ENCODE measurements at places on chromosomes 12 and 14.

DNA sequence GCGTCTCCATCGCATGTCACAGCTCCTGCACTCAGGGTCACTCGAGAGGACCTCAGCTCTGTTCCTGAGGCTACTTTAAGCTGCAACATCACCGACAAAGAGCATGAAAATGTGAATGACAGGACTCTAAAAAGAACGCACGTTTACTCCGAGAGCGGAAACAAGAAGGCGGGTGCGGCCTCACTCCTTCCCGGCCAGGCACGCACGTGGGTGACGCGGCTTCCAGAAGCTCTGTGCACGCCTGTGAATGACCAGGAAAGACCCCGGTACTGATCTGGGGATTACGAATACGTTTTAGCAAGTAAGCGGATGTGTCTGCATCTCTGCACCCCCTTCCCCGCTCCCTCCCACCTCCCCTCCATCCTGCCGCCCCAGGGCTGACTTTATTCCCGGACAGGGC, 15.2 kb upstream of the GALNT9 start:
- DNase-seq: no peak

GRCh38 chr12:174124-174523, 39.8 kb downstream of the SLC6A12 start:
- DNase-seq: no peak

GRCh38 chr14:31414190-31414833, 6.0 kb downstream of the HEATR5A start:
- no peak for DNase-seq

DNA sequence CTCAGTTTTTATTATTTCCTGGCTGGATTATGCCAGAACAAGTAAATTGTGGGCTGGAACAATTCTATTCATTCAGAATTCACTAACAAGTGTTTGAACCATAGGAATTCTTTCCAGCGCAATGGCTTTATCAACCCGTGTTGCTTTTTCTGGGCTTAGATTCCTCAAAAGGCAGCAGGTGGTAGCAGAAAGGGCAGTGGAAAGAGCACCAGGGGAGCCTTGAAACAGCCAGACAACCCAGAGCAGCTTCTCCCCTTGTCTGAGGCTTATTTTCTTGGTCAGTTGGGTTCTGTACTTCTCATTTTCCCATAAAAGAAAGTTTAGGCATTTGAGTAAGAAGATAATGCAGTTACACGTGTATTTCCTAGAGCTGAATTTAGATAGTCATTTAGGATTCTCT, 130.7 kb downstream of the OTOGL start:
- DNase-seq: no peak

GRCh38 chr14:60221457-60221856, 27.6 kb upstream of the PPM1A start:
- DNase-seq: no peak

DNA sequence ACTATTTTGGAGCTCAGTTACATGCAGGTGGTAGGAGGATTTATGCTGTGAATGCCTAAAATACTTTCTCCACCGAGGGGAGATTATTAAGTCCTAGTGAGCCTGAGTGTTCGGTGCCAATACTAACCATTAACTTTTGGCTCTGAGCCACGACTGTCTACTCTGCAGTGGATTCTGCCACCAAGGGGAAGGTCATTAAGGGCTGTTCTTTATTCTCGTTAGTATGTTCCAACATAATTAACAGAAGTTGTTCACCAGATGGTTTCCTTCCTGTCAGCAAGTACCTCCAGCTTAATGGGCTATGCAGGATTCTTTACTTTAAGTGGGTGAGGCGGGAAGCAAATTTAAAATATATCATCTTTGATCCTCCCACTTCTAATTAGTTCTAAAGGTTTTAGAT, 326.3 kb downstream of the BMP4 start:
- DNase-seq: no peak

GRCh38 chr14:78173346-78174035, 3.3 kb downstream of the NRXN3 start:
- DNase-seq: no peak

DNA sequence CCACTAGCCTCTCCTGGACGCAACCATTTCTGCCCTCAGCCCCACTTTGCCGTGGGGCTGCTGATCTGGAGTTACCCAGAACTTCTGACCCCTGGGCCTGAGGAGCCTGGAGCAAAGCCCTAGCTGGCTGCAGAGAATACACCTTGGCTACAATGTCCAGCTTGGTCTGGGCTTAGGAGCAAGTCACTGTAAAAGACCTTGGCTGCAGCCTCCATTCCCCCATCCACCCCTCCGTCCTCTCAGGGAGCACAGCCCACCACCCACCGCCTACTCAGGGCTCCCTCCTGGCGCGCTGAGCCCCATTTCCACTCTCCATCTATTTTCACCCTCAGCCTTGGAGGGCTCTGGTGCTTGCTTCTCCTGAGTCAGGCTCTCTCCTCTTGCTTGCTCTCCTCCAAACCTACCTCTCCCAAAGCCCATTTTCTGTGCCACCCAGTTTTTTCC, 42.9 kb downstream of the ERH start:
- DNase-seq: no peak

GRCh38 chr14:71539650-71540285, 392.5 kb upstream of the RGS6 start:
- no peak for DNase-seq

GRCh38 chr12:119594772-119595445, 1.3 kb downstream of the TMEM233 start:
- DNase-seq: no peak

GRCh38 chr12:109044241-109044640, 8.1 kb upstream of the USP30 start:
- DNase-seq: no peak

DNA sequence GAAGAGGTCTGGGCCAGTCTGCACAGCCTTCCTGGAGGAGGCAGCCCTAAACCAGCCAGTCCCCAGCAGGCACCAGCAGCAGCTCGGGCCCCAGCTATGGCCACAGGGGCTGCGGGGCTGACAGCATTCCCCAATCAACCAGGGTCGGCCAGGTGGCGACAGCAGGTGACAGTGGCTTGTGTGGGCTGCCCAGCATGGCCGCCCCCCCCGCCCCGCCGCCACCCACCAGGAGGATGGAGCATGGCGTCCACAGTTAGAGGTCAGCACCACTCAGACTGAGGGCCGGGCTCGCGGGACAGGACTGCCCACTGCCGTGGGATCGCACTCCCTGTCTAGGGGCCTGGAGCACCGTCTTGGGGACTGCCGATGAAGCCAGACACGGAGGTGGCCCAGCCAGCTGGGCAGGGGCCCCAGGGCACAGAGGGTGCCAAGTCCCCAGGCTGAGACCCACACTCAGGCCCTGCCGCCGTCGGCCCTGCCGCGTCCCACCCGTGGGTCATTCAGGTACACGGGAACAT, 15.0 kb downstream of the AKT1 start:
- no peak for DNase-seq

- DNase-seq: no peak
These were observed 4.6 kb downstream of the HOXC4 start for GRCh38 chr12:54058128-54058768.

DNA sequence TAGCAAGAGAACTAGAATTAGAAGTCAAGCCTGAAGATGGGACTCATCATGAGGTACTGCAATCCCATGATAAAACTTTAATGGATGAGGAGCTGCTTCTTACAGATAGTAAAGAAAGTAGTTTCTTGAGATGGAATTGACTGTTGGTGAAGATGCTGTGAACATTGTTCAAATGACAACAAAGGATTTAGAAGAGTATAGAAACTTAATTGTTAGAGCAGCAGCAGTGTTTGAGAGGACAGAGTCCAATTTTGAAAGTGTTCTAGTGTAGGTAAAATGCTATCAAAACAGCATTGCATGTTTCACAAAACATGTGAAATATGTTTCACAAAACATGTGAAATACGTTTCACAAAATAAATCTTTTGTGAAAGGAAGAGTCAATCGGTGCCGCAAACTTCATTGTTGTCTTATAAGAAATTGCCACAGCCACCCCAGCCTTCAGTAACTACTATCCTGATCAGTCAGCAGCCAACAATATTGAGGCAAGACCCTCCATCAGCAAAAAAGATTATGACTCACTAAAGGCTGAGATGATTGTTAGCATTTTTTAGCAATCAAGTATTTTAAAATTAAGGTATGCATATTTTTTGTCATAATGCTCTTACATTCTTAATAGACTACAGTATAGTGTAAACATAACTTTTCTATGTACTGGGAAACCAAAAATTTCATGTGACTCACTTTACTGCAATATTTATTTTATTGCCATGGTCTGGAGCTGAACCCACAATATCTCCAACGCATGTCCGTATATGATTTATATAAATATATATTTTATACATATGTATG, 173.4 kb upstream of the BMP4 start:
- no peak for DNase-seq

GRCh38 chr12:6783828-6784227, 5.5 kb upstream of the CD4 start:
- DNase-seq: no peak

- DNase-seq: no peak
These were observed 130.8 kb downstream of the BCL11B start for GRCh38 chr14:99141236-99141635.

- DNase-seq: no peak
These were observed 370 bp downstream of the HRK start for GRCh38 chr12:116880817-116881324.

DNA sequence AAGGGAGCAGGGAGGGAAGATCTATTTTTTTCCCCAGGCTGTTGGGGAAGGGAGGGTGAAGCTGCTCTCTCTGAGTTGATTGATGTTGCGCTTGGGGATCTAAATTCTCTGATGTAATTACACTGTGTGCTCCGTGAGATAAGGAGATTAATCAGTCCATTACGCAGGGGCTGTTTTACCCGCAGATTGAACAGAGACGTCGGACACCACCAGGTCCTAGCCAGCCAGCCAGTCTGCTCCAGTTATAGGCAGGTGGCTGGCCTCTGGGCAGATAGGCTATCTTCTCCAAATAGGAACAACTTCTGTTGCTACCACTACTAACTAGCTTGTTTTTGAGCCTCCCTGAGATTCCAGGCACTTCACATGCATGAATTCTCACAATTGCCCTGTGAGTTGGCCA, 91.1 kb downstream of the SRRM4 start:
- DNase-seq: no peak

GRCh38 chr12:53676656-53677015, 753 bp upstream of the ATP5MC2 start:
- no peak for DNase-seq

DNA sequence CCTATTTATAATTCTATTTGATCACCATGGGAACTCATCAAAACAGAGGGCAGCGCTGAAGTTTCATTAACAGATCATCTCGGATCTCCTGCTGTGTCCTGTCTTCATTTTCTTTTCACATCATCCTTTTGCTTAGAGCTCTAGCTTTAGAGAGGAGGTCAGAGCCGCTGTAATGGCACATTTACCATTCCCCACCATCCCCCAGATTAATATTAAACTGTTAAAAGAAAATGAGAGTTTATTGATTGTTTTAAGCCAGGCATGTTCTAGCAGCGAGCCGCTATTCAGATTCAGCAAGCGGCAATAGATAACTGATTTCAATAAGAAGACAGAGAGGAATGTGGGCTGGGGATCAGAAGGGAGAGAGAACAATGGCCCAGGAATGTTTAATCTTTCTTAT, 308.8 kb downstream of the EGLN3 start:
- DNase-seq: no peak

- no peak for DNase-seq
These were observed 125.6 kb upstream of the DHRS4 start for GRCh38 chr14:23828001-23828400.

GRCh38 chr12:51017452-51017851, 8.7 kb downstream of the SLC11A2 start:
- DNase-seq: no peak

- DNase-seq: no peak
These were observed 167.2 kb downstream of the FSCB start for GRCh38 chr14:44339862-44340261.

DNA sequence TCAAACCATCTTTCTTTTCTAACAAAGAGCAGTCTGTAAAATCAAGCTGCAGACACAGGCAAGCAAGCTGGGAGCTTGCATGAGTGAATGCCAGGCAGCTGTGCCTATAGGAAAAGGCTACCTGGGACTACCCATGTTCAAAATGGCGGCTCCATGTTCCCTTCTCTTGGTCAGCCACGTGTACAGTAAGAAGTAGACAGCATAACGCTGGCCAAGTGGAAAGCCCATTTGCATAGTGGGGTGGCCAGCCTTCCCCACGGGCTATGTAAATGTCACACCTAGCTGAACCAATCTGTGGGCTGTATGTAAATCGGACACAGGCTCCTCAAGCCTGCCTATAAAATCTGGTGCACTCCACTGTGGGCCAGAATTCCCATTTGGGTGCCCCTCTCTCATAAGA, 117.1 kb downstream of the SYT10 start:
- DNase-seq: no peak

GRCh38 chr14:75303381-75303789, 24.8 kb downstream of the FOS start:
- DNase-seq: no peak

DNA sequence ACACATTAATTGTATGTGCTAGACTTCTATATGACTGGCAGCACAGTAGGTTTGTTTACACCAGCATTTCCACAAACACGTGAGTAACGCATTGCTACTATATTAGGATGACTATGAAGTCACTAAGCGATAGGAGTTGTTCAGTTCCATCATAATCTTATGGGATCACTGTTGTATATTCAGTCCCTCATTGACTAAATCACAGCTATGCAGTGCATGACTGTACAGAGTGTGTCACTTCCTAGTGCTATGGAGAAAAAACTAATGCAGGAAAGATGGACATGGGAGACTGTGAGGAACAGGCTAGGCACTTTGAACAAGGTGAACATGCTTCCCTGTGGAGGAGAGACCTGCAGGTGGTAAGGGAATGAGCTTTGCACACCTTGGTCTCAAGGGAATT, 259.8 kb downstream of the NUAK1 start:
- DNase-seq: no peak

DNA sequence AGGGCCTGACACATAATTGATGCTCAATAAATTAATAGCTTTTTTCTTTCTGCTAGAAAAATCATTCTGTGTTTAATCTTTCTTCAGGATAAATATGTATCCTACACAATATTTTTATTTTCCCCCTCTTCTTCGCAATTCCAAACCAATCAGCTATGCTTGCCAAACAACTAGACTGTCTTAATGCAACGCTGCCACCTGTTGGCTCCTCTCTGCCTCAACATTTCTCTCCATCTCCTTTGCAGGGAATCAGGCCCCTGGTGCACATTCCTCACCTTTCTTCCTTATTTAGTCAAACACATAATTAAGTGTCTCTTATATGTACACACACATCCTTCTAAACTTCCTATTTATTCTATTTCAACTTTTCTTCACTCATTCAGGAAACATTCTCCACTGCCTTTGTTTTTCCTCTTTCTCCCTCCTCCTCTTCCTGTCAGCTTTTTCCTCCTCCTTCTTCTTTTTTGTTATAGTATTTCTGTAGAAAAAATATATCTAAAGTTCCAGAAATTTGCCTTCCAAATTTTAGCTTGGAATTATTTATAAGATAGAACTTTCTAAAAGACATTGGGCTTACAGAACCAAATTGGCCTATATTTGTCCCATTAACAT, 406.0 kb downstream of the PRKD1 start:
- DNase-seq: no peak

GRCh38 chr14:76763096-76764041, 2.1 kb downstream of the VASH1 start:
- no peak for DNase-seq

- DNase-seq: no peak
These were observed 8.7 kb downstream of the ITGA7 start for GRCh38 chr12:55698965-55699364.

- no peak for DNase-seq
These were observed 32.7 kb downstream of the ZCCHC8 start for GRCh38 chr12:122467983-122468382.

- no peak for DNase-seq
These were observed 26.9 kb downstream of the PRKD1 start for GRCh38 chr14:29900609-29901350.
